ENCODE measurements at places on chromosomes 13 and 19. TPM values are rescaled to one million over a fixed set of nuclear protein-coding genes. Genes with fewer than 3 reads are reported as not detected.
A peak's percentile ranks its signal among the peaks of the same experiment; 100 is the strongest.

DNA sequence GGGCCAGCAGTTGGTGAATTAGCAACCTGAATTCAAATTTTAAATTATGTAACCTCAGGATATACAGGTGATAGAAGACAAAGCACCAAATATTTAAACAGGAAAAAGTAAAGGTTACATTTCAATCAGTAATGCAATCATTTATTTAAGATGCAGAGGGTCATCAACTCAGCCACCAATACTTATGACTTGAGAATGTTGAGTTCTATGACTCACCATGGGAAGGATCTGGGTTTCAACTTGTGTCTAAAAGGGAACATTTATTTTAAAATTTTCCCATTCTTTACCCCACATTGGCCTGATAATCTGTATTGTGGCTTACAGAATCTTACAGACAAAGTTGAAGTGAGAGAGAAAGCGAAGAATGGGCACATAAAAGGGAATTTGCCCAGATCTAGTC, 418.0 kb downstream of the NDFIP2 start:
- DNase-seq = no peak

ZNF555 gene
- total RNA-seq = 8.4 TPM

DNA sequence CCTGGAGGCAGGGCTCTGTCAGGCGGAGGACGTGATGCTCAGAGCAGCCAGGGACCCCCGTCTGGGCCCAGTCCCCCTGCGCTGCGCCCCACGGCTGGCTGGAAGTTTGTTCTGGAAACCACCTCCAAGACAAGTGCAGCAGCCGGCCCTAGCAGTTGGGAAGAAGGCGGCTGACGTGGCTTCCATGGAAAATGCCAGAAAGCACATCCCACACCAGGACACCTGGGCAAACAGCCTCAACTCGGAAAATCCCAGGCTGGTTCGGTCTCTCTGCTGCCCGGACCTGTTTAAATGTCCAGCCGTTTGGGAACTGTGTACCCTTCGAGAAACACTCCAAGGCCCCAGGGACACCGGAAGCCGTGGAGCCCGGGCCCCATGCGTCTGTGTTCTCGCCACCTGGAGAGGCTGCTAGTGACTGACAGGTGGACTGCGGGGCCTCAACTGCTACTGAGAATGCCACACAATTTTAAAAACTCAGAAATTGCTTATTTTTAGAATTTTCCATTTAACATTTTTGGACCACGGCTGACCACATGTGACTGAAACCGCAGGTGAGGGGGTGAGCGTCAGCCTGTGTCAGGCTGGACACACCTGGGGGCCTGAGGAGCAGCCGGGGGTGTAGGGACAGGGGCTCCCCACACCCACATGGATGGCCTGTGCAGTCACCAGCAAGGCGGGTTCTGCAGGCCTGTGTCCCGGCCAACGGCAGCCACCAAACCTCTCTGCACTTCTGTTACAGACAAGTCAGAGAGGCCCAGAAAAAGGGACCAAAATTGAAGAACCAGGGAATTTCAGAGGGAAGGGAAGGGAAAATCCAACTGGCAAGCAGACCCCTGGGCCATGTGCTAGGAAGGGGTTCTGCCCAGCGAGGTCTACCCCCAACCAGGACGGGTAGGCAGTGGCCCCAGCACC, 31.7 kb downstream of the RASA3 start:
- DNase-seq = no peak

GRCh38 chr19:5171711-5172110, 168.9 kb downstream of the PTPRS start:
- no peak for DNase-seq

DNA sequence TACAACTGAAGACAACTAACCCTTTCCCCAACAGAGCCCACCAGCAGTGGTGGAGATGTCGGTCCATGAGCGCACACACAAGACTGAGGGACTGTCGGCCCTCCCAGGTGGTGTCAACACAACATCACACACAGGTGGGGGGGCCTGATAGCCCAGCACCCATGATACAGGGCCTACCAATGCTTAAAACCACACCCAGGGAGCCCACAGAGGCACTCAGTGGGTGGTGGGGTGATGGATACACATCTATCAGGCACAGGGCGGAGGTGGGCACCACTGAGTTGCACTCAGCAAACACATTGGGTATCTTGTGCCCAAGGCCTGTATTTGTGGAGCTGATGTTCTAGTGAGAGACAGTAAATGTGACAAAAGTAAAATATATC, 7.0 kb upstream of the ZFP36 start:
- no peak for DNase-seq

GRCh38 chr19:38162632-38163031, 61.4 kb downstream of the DPF1 start:
- DNase-seq = no peak

- DNase-seq = no peak
These were observed 302.1 kb downstream of the PCDH17 start for GRCh38 chr13:57933606-57934005.

GRCh38 chr19:42115219-42115618, 17.0 kb downstream of the POU2F2 start:
- DNase-seq = no peak

DNA sequence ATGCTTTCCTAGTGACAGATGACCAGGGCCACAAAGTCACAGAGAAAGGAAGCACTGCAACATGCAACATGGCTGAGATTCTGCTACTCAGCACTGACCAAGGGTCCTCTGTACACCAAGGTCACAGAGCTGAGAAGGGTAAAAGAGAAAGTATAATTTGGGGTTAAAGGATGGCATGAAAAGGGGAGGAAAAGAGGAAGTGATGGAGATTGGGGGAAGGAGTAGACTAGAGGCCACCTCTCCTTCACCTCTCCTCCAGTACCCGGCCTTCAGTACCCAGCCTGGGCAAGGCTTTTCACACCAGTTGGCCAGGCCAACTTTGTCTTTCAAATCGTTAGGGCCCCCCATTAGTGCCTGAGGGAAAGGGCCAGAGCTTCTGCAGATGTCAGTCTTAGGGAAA, 6.3 kb upstream of the RPS19 start:
- no peak for DNase-seq

DNA sequence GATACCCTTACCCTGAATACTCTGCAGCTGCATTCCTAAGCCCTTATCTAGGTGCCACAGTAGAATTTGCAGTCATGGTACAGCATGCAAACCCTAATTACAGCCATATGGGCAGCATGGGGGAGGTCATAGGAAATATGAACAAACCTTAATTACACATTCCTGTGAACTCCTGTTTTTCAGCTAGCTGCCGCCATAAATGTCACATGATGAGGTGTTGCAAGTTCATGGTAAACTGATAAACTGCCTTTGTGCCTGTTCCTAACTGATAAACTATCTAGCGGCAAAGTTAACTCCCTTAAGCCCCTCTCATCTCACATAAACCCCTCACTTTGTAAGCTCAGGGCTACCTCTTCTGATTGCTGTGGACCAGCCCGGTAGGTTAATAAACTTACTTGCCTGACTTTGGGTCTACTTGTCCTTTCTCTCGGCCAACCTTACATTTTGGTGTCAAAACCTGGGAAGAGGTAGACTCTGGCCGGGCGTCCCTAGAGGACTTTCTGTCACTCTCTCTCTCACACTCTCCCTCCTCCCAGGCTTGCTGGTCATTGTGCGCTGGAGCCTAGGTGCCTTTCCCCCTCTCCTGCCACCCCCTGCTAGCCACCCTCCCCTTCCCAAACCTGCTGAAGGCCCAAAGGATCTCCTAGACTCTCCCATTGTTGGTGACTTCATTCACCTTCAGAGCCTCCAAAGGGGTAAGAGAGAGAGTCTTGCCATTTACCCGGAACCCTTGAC, 43.3 kb downstream of the ZNF93 start:
- no peak for DNase-seq

GRCh38 chr13:70960841-70961443, 852.7 kb upstream of the KLHL1 start:
- DNase-seq = no peak

GRCh38 chr19:30453743-30454142, 81.6 kb downstream of the ZNF536 start:
- no peak for DNase-seq

KLK3 gene
- not detected for total RNA-seq

- DNase-seq = no peak
These were observed 1.2 kb upstream of the GPX4 start for GRCh38 chr19:1102407-1103131.

KCTD12 gene
- total RNA-seq = 11.3 TPM

DNA sequence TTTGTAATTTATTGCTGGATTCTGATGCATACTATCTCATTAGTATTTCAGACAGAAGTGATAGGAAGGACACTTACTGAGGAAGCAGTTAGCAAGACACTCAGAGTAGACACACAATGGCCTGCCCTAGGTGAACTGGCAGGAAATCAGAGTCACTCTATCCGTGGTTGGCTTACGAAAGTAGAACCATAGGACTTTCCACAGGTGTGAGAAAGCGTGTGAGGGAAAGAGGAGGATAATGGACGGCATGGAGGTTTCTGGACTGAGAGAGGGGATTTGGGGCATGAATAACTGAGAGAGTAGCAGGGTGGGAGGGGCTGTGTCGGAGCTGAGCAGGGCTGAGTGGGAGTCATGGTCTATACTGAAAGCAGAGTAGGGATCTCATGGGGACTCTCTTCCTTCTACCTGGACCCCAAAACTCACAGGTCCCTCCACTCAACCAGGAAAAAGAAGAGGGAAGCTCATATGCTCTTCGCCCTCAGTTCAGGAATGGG, 18.7 kb upstream of the EID2 start:
- DNase-seq = no peak

- no peak for DNase-seq
These were observed 2.8 kb downstream of the UBA2 start for GRCh38 chr19:34430738-34431625.

C1QTNF9B gene
- total RNA-seq = not detected

ABCA7 gene
- total RNA-seq = 110 TPM

- no peak for DNase-seq
These were observed 96.2 kb downstream of the SUCLA2 start for GRCh38 chr13:47904891-47905290.

PRODH2 gene
- 0.64 TPM for total RNA-seq

CEACAM16 gene
- total RNA-seq = not detected

GRCh38 chr13:108495646-108496361, 133.6 kb upstream of the MYO16 start:
- DNase-seq = peak; percentile 66

DNA sequence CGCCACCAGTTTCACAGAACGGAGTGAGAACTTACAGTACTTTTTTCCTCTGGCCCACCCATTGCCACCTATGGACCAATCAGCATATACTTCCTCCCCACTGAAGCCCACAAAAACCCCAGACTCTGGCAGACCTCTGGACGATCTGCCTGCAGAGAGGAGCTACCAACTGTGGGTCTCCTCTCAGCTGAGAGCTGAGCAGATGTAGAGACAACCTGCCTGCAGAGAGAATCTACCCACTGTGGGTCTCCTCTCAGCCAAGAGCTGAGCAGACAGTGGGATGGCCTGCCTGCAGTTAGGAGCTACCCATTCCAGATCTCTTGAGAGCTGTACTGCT, 69.7 kb downstream of the PIBF1 start:
- no peak for DNase-seq

GRCh38 chr19:52191389-52191788, 1.5 kb downstream of the PPP2R1A start:
- no peak for DNase-seq

CIRBP gene
- total RNA-seq = 341 TPM

ZNF470 gene
- total RNA-seq = 10.1 TPM

DNA sequence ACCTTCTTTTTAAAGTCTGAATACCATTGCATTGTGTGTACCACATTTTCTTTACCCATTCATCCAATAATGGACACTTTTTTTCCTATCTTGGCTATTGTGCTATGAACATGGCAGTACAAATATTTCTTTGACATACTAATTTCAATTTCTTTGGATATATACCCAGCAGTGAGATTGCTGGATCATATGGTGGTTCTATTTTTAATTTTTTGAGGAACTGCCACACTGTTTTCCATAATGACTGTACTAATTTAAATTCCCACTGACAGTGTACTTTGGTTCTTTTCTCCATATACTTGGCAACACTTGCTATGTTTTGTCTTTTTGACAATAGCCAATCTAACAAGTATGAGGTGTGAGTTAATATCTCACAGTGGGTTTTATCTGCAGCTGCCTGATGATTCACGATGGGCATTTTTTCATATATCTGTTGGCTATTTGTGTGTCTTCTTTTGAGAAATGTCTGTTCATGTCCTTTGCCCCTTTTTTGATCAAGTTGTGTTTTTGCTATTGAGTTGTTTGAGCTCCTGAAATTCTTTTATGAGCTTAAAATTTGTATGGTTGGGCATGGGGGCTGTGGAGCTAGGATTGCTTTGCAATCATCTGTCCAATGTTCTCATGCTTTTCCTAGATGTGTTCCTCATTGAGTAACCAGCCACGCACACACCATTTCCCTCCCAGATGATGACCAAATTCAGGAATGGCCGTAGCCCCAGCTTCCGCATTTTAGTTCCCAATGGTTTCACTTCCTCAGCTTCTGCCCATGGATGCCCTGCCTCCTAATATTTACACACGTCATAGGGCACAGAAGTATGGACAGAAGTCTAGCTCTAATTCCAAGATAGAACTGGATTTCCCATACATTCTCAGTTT, 380.0 kb upstream of the SGCG start:
- DNase-seq = no peak

EPSTI1 gene
- not detected for total RNA-seq

DNA sequence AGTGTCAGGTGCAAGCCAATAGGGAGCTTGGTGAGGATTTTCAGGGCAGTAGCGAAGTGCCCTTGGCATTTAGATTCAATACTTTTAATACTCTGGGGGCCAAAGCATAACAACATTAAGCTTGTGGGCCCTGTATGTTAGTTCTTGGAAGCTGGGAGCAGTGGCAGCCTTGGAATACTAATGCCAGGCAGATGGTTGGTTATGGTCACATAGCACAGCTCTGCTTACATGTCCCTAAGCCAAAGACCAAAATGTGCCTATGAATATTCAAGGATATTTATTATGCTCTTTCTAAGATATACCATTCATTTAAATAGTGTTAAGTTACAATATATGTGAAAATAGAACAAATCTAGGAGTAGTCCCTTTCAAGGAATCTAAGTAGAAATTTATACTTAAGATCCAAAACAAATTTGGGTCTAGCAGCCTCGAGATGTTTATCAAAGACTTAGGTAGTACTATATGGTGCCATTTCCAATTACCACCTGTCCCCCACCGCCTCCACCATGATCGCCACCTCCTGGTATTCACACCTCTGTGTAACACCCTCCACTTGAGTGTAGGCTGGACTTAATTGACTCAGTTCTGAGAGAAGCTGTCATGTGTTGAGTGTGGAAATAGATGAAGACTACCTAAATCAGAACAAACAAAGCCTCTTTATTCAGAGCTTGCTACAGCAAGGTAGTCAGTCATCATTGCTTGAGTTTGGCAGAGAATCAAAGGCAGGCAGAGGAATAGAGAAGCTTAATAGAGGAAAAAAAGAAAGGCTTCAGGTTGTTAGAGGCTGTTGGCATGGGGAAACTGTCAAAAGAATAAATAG, 261.0 kb downstream of the GPC5 start:
- DNase-seq = no peak

SULT2B1 gene
- total RNA-seq = not detected

KIR2DL3 gene
- not detected for total RNA-seq

- no peak for DNase-seq
These were observed 5.4 kb downstream of the GATAD2A start for GRCh38 chr19:19410553-19411550.

DNA sequence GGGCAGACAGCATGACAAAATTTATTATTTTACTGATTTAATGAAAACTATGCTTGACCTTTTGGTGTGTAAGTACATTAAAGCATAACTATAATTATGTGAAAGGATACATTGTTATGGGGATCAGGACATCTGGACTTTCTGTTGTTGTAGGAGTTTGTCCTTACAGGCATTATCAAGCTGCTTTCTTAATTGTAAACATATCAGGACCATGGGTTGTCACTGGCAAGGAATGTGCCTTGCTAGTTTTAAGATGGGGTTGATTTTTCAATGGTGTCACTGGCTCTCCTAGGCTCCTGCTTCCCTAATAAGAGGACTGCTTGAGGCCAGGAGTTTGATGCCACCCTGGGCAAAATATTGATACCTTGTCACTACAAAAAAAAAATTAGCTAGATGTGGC, 32.6 kb downstream of the KBTBD6 start:
- DNase-seq = no peak

Data from glutamatergic neuron (in vitro differentiated cells).